ENCODE measurements at places on chromosomes 12 and 14.

DNA sequence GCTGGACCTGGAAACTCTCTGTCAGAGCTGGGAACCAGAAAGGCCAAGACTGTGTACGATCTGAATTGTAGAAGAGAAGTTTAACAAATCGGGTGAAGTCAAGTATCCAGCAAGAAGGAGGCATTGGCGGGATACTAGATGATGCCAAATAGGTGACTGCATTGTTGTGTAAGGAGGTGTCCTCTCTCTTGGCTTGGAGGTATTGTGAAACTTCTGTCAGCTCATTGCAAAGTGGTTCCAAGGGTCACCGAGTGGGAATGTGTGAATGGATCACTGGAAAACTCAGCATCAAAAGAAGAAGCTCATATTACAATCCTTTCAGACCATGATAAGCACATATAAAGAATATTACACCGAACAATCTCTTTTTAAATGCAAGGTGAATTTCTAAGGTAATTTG lies 11.7 kb downstream of the NAV3 start:
- no peak for DNase-seq

DNA sequence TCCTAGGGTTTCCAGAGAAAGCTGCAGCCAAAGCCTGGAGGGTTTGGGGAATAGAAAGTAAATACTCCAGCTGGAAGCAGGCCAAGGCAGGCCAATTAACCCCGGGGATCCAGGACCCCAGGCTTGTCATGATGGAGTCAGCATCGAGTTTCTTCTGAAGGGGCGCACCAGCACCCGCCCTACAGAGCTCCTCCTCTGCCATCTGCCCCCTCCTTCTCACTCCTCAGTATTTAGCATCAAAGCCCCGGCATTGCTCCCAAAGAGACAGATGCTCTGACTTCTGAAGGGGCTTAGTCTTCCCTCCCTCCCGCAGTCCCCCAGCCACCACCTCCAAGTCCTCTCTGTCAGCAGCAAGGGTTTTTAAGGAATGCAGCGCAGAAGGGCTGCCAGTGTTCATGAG lies 285.1 kb upstream of the NOS1 start:
- no peak for DNase-seq

DNA sequence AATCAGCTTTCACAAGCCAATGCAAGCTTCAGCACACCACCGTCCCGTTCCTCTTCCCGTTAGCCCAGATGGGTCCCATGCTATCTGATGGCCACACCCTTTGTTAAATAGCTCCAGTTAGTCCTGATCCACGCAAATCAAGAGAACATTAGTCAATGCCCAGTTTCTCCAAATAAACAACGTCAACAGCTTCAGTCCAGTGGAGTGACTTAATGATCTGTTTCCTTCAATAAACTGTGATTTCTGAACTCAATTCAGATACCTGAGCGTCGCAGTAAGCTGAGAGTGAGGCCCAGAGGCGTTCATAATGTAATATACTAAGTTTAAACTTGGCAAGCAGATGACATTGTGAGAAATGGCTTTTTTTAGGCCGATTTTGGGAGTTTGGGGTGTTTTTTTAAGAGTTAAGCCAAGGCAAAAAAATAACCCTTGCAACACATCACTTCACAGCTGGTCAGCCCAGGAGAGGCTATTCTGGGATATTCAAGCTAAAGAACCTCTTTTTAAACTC lies 112.3 kb downstream of the ZFP36L1 start:
- DNase-seq: no peak

DNA sequence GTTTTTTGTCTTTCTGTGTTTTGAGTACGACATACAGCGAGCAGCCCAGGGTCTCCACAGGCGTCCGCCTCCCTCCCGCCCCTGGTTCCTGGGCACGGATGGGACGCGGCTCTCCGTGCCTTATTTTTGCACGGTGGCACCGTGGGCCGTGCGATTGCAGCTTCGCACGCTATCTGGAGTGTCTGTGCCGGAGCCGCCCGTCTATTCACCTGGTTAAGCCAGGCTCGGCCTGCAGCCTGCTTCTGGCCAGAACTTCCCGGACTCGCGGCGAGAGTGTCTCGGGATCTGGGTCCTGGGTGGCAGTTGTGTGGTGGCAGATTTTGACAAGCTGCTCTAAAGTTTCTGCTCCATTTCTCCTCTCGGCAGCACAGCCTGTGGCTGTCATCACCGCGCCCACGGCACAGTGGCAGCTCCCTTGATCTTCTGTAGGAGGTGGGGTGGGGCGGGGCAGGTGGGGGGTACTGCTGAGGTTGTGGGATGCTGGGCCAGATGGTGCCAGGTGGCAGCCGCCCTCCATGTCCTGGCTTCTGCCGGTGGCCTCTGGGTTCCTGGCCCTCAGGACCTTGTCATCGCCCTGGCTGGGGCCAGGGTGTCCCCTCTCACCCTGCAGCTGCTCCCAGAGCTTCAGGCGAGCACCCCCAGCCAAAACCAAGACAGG lies 2.9 kb downstream of the MMP17 start:
- DNase-seq: no peak

DNA sequence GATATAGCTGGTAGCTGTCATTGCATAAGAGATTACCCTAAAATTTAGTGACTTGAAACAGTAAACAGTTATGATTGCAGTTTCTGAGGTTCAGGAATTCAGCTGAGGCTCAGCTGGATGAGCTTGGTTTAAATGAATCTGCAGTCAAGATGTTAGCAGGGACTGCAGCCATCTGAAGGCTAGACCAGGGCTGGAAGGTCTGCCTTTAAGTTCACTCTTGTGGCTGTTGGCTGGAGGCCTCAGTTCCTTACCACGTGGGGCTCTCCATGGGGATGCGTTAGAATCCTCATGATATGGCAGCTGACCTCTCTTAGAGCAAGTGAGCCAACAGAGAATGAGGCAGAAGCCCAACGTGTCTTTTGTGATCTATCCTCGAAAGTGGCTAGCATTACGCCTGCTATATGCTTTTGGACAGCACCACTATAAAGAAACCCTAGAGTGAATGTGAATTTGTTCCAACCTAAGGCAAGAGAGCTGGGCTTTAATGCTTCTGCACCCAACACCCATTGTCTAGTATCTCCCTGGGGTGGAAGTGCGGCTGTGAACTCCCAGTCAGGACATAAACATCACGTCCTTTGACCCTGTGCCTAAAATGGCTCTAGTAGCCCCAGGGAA lies 26.0 kb downstream of the HSPB8 start:
- DNase-seq: no peak

GRCh38 chr12:65464930-65465329 lies 186.4 kb downstream of the MSRB3 start:
- DNase-seq: no peak

GRCh38 chr14:94685166-94685581 lies 73.0 kb downstream of the SERPINA3 start:
- DNase-seq: no peak

- DNase-seq: no peak
Measured at GRCh38 chr12:2551412-2551900, 243.3 kb upstream of the FKBP4 start.

- no peak for DNase-seq
Measured at GRCh38 chr12:49556391-49557186, 11.4 kb downstream of the MCRS1 start.

DNA sequence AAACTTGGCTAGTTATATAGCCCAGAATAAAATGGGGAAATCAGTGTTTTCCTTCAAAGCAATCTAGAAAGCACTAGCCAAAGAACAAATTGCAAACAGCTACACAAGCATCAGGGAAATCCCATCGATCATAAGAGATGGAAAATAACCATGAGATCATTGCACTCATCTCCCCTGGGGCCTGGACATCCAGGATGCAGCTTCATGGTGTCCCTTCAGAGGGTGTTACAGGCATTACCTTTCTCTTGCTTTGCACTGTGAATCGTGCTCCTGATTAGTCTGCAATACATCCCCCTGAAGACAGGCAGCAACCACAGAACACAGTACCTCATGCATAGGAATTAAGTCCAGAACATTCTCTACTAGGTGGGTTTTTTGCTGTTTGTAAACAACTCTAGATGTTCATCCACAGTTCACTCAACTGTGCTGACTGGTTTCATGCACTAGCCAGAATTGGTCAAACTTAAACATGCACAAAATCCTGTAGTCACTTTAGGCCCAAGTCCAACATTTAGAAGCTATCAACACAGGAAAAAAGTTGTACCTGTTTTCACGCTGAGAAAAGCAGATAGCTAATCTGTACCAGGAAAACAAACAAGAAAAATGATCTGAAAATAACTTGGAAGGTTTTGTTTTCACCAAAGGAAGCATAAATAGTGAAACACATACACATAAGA lies 120.1 kb downstream of the ZFP36L1 start:
- DNase-seq: no peak

GRCh38 chr12:72214163-72214562 lies 58.0 kb upstream of the TRHDE start:
- DNase-seq: no peak

DNA sequence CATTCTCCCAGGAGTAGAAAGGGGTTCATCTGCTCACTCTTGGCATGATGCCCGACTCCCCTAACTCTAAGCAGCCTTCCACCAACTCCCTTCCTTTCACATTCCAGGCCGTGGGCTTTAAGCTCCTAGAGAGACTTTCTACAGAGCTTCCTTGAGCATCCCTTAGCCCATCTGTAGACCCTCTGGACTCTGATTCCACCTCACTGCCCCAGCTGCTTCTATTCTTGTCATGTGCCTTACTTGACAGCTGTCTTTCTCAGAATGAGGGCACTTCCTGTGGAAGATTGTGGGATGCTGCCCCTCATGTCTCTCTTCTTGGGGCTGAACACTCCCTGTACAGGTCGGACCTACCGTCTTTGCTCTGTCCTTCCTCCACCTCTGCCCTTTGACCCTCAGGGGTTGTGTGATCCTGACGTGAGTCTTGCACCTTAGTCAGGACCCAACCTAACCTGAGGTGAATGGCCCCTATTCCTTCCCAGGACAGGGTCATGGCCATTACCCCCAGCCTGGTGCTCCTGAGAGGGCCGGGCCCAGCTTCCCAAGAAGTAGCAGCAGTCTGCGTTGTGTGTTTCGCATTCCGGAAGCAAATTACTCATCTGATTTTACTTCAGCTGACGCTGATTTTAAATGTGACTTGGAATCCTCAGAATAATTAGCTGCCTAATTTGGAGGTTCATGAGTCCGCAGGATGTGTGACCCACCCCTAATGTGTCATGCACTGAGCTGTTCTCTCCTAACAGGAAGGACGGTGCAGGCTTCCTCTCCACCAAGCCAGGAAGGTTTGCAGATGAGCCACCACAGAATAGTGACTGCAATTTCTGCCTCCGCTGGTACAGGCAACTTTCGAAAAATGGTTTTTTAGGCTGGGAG lies 2.7 kb upstream of the GALNT6 start:
- peak; percentile 72 for DNase-seq

GRCh38 chr14:100765296-100765695 lies 38.6 kb downstream of the DLK1 start:
- no peak for DNase-seq

- no peak for DNase-seq
Measured at GRCh38 chr14:70655110-70655826, 13.6 kb downstream of the TTC9 start.

- DNase-seq: no peak
Measured at GRCh38 chr12:57617942-57618341, 6.7 kb downstream of the ARHGEF25 start.

- no peak for DNase-seq
Measured at GRCh38 chr14:24145690-24146452, 539 bp downstream of the PSME2 start.

- no peak for DNase-seq
Measured at GRCh38 chr14:50860478-50861086, 11.3 kb upstream of the ABHD12B start.

DNA sequence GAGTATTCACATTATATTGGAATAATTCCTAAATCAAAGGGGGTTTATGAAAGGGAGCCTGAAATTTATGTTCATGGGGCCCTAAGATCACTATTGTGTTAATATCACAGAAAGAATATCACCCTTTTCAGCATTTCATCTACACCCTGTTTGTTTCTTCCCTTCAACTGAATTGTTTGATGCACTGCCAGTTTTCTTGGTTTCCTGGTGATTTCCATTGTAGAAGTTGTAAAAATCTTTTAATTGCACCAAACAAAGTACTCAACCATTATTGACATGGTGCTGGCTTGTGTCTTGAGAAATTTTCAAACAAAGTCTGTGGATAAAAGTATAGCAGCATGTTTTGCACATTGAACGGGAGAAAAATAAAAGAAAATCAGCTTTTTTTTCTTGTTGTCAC lies 154.8 kb upstream of the PRKD1 start:
- DNase-seq: no peak

DNA sequence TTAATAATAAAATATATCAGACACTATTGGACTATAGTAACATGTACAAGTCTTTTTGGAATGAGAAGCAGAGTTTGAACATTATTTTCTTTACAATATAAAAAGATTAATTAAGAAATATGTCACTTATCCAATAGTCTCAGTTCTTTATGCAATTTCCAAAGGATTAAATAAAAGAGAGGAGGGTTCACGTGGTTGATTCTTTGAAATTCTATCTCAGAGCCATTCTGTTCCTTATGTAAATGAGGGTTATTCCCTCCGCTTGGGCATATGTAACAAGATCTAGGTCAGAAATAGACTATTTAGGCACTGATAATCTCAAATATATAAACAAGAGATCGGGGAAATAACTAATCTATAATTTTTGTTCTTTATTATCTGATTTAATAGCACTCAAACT lies 2.1 kb upstream of the TUBA1A start:
- no peak for DNase-seq

- no peak for DNase-seq
Measured at GRCh38 chr14:49946320-49947141, 53.6 kb downstream of the ARF6 start.

GRCh38 chr14:38238878-38239277 lies 17.0 kb downstream of the CLEC14A start:
- DNase-seq: no peak

- no peak for DNase-seq
Measured at GRCh38 chr14:51849097-51849496, 11.3 kb upstream of the GNG2 start.

- no peak for DNase-seq
Measured at GRCh38 chr12:31474751-31475150, 116.2 kb downstream of the DENND5B start.

DNA sequence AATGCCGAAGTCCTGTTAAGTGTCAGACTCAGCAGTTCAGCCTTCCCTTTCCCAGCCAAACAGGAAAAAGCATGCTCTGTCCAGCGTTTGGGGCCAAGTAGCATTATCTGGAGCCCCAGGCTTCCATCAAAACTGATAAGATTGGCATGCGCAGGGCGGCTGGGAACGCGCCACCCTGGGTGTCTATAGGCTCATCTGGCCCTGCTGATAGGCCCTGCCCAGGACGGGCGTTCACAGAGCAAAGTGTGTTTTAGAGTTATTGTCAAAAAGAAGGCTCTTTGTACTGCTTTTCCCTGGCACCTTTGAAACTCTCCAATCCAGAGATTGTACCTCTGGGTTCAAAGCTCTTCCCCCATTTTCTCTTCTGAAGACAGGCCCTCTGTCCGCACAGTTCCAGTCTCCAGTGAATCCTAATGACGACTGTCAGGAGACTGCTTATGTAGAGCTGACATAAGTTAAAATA lies at the start of gene ART4:
Gene ART4 (minus strand): TSS at position 102 of the 463 bp plus-strand sequence. CDS start 413 bp downstream, outside the sequence.
- DNase-seq: no peak
